AG08396 (cell line): ENCODE measurements at places on chromosomes 6 and 20.

GRCh38 chr20:34397096-34397495, 34.0 kb downstream of the ITCH start:
- no peak for DNase-seq

- DNase-seq, result no peak
Measured at GRCh38 chr20:45297786-45298497, 8.7 kb upstream of the RBPJL start.

DNA sequence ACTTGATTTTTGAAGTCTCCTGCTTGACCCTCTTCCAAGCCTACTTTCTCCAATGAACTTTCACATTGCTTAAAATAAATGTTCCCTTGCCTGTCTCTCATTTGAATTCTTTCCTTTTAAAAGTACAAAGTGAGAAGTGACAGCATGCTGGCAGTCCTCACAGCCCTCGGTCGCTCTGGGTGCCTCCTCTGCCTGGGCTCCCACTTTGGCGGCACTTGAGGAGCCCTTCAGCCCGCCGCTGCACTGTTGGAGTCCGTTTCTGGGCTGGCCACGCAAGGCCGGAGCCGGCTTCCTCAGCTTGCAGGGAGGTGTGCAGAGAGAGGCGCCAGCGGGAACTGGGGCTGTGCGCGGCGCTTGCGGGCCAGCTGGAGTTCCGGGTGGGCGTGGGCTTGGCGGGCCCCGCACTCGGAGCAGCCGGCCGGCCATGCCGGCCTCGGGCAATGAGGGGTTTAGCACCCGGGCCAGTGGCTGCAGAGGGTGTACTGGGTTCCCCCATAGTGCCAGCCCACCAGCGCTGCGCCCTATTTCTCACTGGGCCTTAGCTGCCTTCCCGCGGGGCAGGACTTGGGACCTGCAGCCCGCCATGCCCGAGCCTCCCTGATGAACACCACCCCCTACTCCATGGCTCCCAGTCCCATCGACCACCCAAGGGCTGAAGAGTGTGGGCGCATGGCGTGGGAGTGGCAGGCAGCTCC, 31.9 kb downstream of the SERPINB6 start:
- DNase-seq, result no peak

DNA sequence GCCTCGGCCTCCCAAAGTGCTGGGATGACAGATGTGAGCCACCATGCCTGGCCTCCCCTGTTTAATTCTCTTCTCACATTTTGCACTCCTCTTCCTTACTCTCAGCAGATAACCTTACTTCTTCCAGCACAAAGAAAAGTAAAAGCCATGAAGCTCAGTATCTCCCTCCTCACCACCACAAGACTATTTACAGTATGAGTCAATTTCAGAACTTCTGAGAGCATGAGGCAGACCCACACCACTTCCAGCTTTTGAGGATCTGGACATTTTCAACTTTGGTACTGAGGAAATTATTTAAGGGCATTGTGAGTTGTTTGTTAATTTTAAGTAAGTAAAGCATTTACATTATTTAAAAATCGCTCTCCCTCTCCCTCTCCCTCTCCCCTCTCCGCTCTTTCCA, 8.0 kb upstream of the SNX3 start:
- no peak for DNase-seq

- DNase-seq, result no peak
Measured at GRCh38 chr6:13026557-13026956, 301.8 kb downstream of the TBC1D7 start.

GRCh38 chr6:151689499-151690201, 117.8 kb upstream of the ESR1 start:
- DNase-seq, result no peak

- DNase-seq, result peak; percentile 10
Measured at GRCh38 chr6:82589509-82590206, 226.0 kb downstream of the TPBG start.

GRCh38 chr20:4811257-4811656, 89.5 kb downstream of the PRND start:
- no peak for DNase-seq

- DNase-seq, result no peak
Measured at GRCh38 chr20:36975099-36975818, 23.8 kb upstream of the SAMHD1 start.

DNA sequence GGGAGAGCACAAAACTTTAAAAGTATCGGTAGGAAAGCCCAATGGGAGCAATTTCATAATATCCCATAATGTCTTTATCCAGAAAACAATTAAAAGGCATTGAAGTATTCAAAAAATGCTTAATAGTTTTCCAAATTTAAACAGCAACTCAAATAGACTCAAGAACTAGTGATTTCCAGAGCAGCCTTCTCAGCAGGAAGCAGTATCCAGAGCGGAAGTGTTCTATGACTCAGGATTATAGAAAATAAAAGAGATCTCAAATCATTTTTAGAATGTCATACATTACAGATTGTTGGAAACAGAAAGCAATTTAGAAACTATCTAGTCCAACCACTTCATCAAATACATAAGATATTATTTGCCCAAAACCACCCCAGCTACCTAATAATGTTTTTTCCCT, 79.3 kb downstream of the COL12A1 start:
- DNase-seq, result no peak

DNA sequence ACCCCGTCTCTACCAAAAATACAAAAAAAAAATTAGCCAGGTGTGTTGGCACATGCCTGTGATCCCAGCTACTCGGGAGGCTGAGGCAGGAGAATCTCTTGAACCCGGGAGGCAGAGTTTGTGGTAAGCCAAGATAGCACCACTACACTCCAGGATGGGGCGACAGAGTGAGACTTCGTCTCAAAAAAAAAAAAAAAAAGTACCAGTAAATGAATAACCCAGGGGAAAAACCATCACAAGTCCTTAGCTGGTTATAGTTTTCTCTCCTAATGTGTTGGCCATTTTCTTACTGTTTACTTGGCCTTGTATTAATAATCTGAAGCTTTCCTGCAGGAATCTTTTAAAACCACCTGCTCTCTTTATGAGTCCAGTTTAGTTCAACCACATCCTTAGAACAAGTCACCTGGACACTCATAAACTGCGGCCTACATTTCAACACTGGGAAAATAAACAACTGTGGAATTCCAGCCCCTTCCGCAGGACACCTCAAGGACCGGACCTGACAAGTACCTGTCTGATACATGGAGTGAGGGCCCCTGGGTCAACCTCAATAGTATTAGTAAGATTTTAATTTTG, 102.6 kb downstream of the ATP9A start:
- DNase-seq, result no peak
